Lung microvascular endothelial cell (primary cell): ENCODE measurements at places on chromosomes 1 and 21. TPM values are rescaled to one million over a fixed set of nuclear protein-coding genes. Genes with fewer than 3 reads are reported as not detected.

Gene AKNAD1
- 0.20 and 0.22 TPM in 2 replicates for total RNA-seq

GRCh38 chr1:158003406-158003800, 10.0 kb downstream of the KIRREL1 start:
- DNase-seq, result no peak

DNA sequence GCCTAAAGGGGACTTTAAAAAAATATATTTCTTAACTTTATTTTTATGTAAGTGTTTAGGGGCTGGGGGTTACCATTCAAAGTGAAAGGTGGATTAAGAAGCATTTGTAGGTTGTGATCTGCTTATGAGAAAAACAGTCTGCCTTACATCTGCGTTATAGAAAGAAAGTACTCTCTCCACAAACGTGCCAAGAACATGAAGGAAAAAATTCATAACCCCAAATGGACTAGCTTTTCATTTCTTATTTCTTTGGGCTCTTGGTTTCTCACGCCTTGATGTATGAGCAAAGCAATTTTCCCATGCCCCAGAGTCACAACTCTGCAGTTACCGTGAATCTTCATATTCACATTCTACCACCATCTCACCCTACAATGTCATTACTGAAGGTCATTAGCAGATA, 1165.1 kb upstream of the ADGRL4 start:
- no peak for DNase-seq

DNA sequence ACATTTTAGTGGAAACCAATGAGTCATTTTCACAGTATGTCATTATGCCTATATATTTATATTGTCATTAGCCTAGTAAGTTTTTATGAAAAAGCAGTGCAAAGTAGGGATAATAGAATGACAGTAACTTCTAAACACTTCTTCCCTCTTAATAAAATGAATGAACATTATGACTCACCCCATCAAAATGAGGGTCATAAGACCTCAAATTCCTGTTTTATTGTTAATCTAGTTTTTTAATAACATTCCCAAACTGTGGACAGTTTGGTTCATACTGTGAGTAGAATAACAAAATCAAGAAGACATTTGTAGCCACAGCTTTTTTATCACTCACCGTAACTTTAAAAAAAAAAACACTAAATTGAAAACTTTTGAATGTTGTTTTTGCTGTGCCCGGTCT, 160.5 kb downstream of the LRRC40 start:
- peak; percentile 78 for DNase-seq

DNA sequence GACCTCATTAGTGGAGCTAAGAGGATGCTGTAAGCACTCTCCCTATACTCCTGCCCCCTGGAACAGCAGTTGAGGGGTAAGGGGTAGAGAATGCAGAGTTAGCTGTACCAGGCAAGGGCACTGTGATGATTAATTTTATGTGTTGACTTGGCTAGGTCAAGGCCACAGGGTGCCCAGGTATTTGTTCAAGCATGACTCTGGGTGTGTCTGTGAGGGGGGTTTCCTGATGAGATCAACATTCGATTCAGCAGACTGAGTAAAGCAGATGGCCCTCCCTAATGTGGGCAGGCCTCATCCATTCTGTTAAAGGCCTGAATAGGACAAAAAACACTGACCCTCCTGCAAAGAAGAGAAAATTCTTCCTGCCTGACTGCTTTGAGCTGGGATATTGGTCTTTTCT, 110.8 kb downstream of the KCND3 start:
- DNase-seq, result no peak

DNA sequence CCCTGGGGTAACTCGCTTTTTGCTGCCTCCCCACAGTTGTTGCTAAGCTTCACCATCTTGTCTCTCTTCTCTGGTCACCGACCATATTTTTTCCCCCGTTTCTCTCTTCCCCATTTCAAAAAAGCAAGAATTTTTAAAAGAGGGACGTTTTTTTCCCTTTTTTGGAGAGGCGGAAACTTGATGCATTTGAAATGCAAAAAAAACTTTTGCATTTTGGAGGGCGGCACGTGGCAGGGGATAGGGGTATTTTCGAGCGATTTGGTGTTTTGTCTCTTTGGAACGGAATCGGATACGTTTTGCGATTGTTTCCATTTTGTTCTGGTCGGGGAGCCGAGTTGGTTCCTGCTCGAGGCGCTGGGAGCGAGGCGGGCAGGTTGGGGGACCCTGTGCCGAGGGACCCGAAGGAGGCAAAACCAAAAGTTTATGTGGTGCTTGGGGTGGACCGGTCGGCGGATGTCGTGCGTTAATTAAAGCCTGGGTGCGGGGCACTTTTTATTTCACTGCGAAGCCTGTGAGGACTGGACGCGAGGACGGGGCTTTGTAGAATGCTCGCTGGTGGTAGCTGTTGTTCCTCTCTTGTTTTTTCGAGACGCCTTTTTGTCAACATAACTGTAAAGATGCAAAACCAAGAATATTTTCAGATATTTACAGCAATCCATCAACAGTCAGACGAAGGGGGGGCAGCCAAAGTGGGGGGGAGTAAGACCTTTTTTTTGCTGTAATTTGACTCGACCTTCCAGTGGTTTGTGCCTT, 884 bp downstream of the H3-3A start:
- DNase-seq, result peak; percentile 58
